Activated CD4-positive, alpha-beta T cell treated with anti-CD3 and anti-CD28 coated beads, Interleukin-2, Interleukin-4, amounts not matched to agents 100 ng/mL and 50 ng/mL, durations not matched to agents 16 hours and 8 hours (primary cell): ENCODE measurements at places on chromosomes 4 and X.

DNA sequence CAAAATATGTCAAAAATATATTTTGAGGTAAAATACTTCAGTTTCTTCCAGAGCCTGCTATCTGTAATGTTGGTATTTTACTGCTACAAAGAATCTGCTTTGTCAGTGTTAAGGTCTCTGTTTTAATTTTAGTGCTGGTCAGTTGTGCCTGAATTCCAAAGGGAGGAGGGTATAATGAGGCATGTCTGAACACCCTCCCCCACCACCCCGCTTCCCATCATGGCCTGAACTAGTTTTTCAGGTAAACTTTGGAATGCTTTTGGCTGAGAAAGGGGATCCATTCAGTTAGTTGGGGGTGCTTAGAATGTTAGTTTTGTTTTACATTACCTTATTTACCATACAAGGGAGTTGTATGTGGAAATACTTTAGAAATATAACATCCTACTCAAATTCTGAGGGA is 158.5 kb downstream of the MID1IP1 start:
- DNase-seq = no peak

GRCh38 chr4:8737075-8737474 is 134.6 kb downstream of the HMX1 start:
- no peak for DNase-seq

GRCh38 chrX:91108761-91109160 is 325.9 kb upstream of the PABPC5 start:
- DNase-seq = no peak

- DNase-seq = peak; percentile 12
Observed at GRCh38 chr4:2243681-2244380, 1.9 kb upstream of the HAUS3 start.

- no peak for DNase-seq
Observed at GRCh38 chr4:76799718-76800117, 98.2 kb downstream of the SOWAHB start.

DNA sequence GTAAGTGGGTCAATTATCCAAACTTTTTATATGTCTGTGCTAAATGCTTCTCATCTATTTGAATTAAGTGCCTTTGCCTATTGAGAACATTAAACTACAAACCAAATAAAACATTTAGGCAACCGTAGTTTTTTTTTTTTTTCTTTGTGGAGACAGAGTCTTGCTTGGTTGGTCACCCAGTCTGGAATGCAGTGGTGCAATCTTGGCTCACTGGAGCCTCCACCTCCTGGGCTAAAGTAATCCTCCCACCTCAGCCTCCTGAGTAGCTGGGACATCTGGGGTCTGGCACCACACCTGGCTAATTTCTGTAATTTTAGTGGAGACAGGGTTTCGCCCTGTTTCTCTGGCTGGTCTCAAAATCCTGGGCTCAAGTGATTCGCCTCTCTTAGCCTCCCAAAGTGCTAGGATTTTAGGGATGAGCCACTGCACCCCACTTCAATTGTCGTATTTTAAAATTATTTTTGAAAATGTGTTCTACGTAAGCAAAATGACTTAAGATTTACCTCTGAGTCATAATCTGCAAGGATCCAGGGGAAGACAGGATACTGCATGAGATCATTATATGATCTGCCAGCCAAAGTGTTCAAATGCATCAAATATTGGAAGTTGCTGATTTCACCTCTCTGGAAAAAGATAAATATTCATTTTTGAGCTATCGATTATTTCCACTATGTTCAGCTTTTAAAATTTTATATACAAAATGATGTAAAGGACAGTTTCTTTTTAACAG is 125.6 kb downstream of the CDS1 start:
- DNase-seq = no peak

DNA sequence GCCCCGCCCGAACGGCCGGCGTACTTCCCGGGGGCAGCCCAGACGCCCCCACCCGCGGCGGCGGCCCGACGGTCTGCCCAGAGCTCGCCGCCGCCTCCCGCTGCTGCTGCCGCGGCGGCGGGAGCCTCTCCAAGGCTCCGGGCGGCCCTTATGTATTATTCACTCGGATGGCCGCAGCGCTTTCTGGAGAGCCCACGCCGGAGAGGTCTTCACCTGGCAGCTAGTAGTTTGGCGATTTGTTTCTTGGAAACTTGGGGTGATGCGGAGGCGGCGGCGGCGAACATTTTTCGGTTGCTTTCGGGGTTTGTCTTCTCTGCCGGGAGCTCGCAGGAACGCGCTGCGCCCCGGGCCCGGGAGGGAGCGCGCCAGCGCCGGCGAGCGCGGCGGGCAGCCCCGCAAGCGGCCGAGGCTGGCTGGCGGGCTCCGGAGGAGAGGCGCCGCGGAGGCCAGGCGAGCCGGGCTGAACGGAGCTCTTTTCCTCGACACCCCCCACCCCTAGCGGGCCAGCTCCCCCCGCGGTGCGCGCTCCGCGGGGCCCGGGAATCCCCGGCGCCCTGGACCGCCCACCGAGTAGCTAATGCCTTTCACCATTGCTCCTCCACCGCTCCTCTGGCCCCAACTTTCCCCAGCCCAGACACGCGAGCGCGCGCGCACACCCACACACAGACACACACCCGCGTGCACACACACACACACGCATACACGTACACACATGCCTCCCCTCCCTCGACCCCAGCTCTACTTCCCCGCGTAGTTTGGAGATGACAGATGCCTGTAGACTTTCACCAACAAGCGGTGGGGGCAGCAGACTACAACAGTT is 113.5 kb downstream of the DHX15 start:
- DNase-seq = no peak

- DNase-seq = no peak
Observed at GRCh38 chrX:45187731-45188130, 12.9 kb downstream of the DIPK2B start.

- no peak for DNase-seq
Observed at GRCh38 chr4:53943345-53944085, 120.9 kb downstream of the CHIC2 start.

- no peak for DNase-seq
Observed at GRCh38 chr4:174023641-174024040, 259.8 kb downstream of the FBXO8 start.

DNA sequence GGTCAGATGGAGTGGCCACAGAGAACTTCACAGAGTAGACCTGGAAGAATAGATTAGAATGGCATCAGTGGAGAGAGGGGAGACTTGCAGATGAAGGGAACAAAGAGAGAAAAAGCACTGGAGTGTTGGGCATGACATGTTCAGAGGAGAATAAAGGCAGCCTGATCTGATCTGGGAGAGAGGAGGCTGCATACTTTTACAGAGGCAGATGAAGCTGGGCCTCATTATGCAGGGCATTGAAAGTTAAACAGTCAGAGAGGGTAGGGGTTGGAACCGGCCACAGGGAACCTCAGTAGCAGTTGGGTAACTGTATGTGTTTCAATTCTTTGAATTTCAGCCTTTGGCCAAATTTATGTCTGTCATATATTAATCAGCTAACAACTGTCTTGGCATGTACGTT is 61.2 kb downstream of the SH3BGRL start:
- no peak for DNase-seq

GRCh38 chrX:135309430-135309923 is at the start of gene ETDC:
Gene ETDC, plus strand, starts transcription at chrX:135309480. Its CDS starts 0 bp downstream, at chrX:135309480.
- no peak for DNase-seq

GRCh38 chr4:141180991-141181761 is 39.5 kb upstream of the ZNF330 start:
- DNase-seq = no peak

DNA sequence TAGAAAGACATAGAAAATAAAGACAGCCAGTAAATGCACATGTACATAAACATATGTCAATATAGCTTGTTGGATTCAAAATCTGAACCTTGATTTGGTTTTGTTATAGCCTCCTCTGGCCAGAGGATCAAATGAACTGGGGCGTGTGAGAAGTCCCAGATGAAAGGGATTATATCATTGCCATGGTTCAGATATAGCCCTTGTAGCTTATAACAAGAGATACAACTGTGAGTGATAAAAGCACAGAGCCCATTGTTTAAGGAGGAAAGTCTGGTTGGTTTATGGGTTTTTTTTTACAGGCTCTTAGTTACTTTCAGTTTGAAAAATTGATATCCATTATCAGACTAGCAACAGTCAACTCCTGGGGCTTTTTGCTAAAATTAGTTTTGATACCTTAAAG is 101.7 kb upstream of the GLRA2 start:
- no peak for DNase-seq

DNA sequence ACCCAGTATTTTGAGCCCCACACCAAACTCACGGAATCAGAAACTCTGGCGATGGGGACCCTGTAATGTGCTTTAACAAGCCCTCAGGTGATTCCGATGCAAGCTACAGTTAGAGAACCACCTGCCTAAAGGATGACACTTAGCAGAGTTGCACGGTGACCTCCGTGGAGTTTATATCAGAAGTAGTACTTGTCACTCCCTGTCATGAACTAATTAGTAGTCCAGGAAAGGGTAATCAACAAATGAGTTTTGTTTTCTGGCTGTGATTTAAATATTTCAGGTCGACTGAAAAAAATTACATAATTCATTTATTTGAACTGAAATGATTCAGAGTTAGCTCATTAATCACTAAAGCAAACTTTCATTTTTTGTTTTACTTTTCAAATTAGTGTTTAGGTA is 56.4 kb downstream of the TMA16 start:
- DNase-seq = no peak

GRCh38 chr4:35639929-35640328 is 604.4 kb downstream of the ARAP2 start:
- no peak for DNase-seq

GRCh38 chr4:109978704-109979454 is 66.2 kb downstream of the EGF start:
- DNase-seq = no peak

- DNase-seq = no peak
Observed at GRCh38 chr4:99013884-99014523, 18.5 kb downstream of the METAP1 start.

DNA sequence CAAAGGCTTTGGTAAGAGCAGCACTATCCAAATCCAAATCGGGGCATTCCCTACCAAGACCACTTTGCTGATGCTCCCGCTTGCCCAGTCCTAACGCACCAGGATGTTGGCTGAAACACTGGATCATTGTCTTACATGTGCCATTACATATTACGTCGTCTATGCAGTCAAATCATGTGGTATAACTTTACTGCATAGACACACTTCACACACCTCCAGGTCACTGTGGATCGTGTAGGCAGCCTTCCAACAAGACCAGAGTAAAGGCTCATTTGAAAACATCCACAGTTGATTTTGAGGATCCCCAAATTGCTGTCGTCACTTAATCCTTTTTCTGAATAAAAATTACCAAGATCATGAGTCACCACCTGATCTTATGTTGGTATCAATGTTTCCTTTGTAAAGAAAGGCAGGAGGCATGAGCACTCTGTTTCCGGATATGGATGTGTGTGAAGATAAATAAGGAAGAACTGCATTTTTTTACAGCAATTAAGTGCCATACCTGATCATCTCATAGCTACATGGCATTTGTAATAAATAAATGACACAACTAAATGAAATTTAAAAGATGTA is 18.5 kb downstream of the TENM3 start:
- no peak for DNase-seq

- DNase-seq = no peak
Observed at GRCh38 chr4:156113138-156113765, 159.6 kb upstream of the CTSO start.

GRCh38 chrX:136318895-136319597 is 18.3 kb downstream of the ADGRG4 start:
- DNase-seq = no peak

- DNase-seq = peak; percentile 35
Observed at GRCh38 chrX:34810364-34810763, 132.2 kb upstream of the FAM47B start.

- no peak for DNase-seq
Observed at GRCh38 chrX:1417921-1418771, 26.2 kb upstream of the SLC25A6 start.

- DNase-seq = no peak
Observed at GRCh38 chrX:102593367-102593766, 5.9 kb upstream of the ARMCX5 start.
